ENCODE measurements at places on chromosomes 2 and 18. TPM values are rescaled to one million over a fixed set of nuclear protein-coding genes. Genes with fewer than 3 reads are reported as not detected.

ATP6V1B1 gene
- not detected for total RNA-seq

KCNIP3 gene
- total RNA-seq, result 0.11 TPM

LIMS4 gene
- total RNA-seq, result 52.5 TPM

SIX3 gene
- not detected for total RNA-seq

NR4A2 gene
- 0.17 TPM for total RNA-seq

CARF gene
- 5.2 TPM for total RNA-seq
